ENCODE measurements at places on chromosomes 3 and 15.

DNA sequence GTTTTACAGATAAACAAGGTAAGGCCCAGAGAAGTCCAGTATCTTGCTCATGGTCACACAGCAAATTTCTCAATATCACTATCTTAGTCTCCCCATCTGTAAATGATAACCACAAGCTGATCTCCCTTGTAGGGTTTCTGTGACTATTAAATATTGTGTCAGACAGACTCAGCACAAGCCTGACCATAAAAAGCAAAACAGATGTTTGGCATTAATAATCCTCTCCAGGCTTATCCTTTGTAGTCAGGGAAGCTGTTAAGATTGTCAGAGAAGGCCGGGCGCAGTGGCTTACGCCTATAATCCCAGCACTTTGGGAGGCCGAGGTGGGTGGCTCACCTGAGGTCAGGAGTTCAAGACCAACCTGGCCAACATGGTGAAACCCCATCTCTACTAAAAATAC is 173.2 kb upstream of the PRICKLE2 start:
- peak; percentile 73 for DNase-seq

GRCh38 chr3:72786668-72787067 is 61.6 kb downstream of the SHQ1 start:
- no peak for DNase-seq

- peak; percentile 59 for DNase-seq
Measured at GRCh38 chr3:183489455-183490210, 61.2 kb upstream of the MCF2L2 start.

GRCh38 chr3:149180057-149180573 is 41.5 kb downstream of the CP start:
- DNase-seq, result peak; percentile 100

- peak; percentile 31 for DNase-seq
Measured at GRCh38 chr3:174355505-174355904, 503.6 kb upstream of the NAALADL2 start.

DNA sequence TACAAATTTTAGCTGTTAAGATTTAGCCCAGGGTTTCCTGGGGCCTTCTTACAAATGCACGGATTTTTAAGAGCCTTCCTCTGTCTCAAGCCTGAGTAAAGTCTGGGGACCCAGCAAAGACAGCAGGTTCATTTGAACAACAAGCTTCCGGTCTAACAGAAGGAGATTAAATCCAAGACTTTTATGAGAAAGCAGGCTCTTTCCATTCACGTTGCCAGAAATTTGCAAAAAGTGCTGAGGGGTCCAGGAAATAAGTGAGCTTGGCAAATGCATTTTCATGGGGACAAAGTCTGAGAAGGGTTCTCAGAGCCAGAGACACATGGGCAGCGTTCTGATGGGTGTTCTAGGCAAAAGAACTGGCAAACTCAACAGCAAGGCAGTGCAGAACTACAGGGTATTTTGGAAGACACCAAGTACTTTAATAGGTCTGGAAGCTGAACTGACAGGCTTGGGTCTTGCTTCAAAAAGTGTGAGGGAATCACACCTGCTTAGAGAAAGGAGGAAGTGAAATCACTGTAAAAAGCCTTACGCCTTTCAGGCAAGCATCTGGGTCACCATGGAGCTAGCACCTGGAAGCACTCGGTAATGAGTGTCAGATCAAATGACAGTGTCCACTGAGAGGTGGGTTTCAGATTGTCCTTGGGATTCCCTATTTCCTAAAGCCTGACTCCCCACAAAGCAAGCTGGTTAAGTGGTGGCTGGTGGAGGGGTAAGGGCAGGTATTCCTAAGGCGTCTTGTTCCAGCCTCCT is 115.8 kb upstream of the ARHGEF3 start:
- DNase-seq, result no peak

GRCh38 chr3:158050461-158050860 is 55.8 kb downstream of the SHOX2 start:
- no peak for DNase-seq

DNA sequence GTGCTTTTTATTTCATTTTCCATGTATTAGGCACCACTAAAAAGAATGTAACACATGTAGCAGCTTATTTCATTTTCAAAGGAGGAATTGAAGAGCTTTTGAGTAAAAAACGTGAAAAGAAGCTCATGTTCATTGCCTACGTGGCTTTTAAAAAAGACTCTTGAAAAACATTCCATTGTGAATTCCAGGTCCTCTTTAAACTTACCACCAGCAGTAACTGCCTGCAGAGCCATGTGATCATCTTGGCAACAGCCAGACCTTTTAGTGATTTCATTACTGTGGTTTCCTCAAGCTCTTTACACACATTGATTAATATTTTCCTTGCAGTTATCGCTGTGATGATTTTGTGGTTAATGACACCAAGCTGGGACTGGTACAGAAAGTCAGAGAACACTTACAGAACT is 43.8 kb upstream of the FBXL22 start:
- DNase-seq, result peak; percentile 94

DNA sequence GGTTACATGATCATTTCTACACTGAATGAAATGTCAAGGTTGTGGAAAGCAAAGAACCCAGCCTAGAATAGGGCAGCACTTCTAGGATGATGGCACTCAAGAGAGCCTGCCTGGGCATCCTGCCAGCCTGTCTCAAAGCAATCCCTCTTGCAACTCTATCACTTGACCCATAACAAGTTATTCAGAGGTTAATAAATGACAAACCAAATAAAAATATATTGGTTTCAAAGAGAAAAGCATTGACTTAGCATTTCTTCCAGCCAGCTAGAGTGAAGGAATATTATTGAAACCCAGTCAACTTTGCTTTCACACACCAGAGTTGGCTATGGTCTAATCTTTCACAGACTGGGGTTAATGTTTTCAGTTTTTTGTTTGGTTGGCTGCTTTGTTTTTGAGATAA is 214.6 kb upstream of the UBE2E2 start:
- no peak for DNase-seq

DNA sequence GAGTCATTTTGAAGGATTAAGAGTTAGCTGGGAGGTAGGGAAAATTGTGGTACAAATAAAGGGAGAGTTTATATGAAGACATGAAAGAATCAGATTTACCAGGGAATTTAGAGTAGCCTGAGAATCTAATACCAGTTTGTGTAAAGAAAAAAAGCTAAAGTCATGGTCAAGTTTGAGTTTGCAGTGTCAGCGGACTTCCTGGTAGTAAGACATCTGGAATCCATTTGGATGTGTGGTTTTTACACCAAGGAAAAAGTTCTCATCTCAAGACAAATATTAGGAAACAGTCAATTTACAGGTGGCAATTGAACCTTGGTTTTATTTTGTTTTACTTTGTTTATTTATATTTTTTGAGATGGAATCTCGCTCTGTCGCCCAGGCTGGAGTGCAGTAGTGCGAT is 1.5 kb upstream of the P2RY12 start:
- peak; percentile 54 for DNase-seq

DNA sequence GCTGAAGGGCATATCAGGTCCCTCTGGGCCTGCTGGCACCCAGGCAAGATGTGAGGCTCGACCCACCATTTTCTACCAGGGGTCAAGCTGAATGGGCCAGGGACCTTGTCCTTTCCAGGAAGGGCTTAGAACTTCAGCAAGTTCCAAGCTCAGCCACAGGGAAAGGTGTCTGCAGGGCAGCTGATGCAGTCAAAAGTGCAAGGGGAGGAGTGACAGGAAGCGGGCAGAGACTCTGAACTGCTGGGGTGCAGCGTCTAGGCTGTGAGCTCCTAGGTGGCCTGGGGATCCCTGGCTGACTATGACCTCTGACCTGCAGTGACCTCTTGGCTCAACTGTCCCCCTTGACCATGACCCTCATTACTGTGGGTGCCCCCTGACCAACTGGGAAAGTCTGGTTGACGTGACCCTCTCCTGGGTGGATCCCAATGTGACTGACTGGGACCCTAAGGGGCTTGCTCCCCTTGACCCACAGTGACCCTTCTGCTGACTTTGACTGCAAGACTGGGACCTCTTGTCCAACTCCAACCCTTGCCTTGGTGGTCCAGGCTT is 14.4 kb upstream of the SEC13 start:
- no peak for DNase-seq

DNA sequence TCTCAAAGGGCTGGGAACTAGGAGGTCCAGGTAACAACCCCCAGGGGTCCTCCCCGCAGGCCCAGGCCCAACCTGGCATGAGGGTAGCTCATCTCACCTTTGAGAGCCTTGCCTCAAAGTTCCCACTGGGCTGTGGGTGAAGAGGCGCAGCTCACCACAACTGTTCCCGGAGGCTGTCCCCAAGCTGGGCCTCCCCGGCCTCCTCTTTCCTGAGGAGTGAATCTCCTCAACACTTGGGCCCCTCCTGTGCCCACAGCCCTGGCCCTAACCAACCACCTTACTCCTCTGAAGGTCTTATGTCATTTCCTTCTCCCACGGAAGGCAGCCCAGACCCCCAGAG is 27.5 kb upstream of the CORO2B start:
- DNase-seq, result no peak

GRCh38 chr3:161859865-161860450 is 363.4 kb downstream of the OTOL1 start:
- DNase-seq, result no peak

- no peak for DNase-seq
Measured at GRCh38 chr3:138933981-138934691, 12.8 kb downstream of the FOXL2 start.

GRCh38 chr3:43515970-43516635 is 105.7 kb downstream of the ANO10 start:
- DNase-seq, result no peak

GRCh38 chr3:65138556-65138955 is 450.8 kb upstream of the ADAMTS9 start:
- DNase-seq, result no peak
